ENCODE measurements at places on chromosomes 1 and 21.
A peak's percentile ranks its signal among the peaks of the same experiment; 100 is the strongest.

GRCh38 chr1:46520063-46520911 is 30.7 kb downstream of the DMBX1 start:
- no peak for DNase-seq

DNA sequence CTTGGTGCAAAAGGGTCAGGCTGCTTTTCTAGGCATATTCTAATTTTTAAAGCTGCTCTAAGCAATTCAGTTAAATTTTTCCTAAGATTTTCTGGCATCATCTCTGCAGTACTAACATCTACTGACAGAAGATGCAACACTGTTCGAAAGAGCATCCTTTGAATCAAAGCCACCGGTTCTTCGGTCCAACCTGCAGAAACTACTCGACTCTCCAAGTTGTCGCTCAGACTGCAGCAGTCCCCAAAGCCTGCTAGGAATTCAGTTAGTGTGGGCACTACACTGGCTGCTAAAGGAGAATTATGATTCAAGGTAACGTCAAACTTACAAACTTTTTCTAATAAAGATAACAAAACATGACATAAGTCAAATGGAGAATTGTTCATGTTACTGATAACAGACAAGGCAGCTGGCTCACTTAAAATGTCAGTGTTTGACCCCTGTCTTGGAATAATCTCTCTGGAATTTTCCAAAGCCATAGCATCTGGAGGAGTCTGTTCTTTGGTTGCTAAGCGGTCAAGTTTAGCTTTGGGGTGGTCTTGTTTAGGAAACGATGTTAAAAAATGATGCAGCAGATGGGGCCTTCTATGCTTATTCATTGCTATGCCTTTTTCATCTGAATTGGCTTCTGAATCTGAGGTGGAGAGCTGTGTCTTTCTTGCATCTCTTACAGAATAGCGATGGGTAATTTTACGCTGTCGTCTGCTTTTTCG is 56.9 kb downstream of the LYST start:
- DNase-seq, result no peak

GRCh38 chr1:207999274-207999915 is 88.5 kb upstream of the CD34 start:
- DNase-seq, result no peak

DNA sequence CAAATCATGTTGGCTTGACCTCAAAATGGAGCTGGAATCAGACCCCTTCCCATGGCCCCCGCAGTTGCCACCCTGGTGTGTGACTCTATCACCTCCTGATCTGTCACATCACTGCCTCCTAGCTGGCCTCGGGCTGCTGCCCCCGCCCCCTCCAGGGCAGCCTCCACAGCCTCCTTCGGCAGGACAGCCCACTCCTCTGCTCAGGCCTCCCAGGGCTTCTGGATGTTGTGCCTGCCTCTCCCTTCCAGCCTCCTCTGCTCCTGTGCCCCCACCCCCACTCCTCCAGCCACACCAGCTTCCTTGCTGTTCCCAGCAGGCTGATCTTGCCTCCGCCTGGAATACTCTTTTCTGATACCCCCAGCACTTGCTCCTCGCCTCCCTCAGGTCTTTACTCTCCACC is 134.4 kb upstream of the EDN2 start:
- DNase-seq, result no peak

GRCh38 chr1:33488624-33489023 is 16.2 kb downstream of the ZSCAN20 start:
- DNase-seq, result no peak

GRCh38 chr1:164983023-164983650 is 373.4 kb downstream of the LMX1A start:
- no peak for DNase-seq

- DNase-seq, result no peak
Measured at GRCh38 chr1:84540759-84541158, 33.5 kb downstream of the CTBS start.

DNA sequence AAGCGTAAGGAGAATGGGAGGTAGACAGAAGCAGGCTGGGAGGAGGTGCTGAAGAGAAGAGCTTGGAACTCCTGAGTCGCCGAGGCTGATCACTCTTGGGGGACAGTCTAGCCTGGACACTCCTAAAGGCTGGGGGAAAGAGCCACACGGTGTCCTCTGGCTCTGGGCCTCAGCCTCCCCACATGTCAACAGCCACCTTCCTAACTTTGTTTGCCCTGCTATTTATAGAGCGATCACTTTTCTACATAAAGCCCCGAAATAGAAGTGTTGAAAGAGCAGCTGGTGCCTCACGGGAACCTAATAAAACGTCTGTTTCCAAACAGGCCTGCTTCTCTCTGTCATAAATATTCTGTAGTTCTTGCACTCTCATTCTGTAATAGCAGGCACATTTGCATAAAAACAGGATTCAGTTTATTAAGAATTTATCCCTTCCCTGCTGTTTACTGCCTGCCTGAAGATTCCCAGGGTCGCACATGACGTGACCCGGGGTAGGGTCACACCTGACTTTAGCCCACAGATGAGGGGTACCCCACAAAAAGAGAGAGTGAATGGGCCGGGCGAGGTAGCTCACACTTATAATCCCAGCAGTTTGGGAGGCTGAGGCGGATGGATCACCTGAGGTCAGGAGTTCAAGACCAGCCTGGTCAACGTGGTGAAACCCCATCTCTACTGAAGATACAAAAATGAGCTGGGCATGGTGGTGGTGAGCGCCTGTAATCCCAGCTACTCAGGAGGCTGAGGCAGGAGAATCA is 212.5 kb downstream of the TOMM20 start:
- no peak for DNase-seq

DNA sequence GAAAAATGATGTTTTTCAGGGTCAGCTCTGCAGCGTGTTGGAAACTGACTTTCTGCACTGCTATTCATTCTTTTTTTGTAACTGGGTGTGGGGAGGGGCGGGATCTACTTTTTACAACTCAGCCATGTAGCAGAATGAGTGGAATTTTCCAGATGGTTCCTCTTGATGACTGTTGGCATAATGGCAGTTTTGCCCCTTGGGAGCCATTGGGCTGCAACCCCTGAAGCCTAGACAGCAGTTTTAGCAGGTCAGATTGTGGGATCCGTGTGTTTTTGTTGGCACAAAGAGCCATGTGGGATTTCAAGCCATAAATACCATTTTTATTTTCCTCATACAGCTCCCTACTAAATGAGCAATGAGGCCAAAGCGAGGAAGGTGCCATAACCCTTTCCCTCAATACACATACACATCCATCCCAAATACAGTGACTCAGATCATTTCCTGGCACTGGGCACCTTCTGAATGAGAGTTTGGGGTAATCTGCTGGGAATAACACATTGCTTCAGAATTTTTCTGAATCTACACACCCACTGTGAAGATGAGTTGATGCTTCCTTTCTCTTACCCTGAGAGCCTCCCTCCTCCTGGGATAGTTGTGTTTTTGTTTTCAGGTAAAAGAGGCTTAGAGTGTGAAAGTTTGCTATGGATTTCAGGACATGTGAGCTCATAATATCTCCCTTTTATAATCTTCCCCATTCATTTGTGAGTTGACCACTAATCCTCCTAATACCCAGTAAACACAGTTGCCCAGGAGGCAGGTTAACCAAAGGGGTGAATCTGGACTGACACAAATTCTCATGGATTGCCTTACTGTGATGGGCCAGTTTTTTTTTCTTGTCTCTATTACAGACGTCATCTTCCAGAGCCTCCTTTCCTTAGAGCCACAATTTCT is 13.1 kb downstream of the S100A10 start:
- DNase-seq, result no peak

- no peak for DNase-seq
Measured at GRCh38 chr1:30286241-30286987, 437.0 kb downstream of the MATN1 start.

GRCh38 chr1:230899841-230900251 is 31.5 kb upstream of the C1orf198 start:
- DNase-seq, result no peak

DNA sequence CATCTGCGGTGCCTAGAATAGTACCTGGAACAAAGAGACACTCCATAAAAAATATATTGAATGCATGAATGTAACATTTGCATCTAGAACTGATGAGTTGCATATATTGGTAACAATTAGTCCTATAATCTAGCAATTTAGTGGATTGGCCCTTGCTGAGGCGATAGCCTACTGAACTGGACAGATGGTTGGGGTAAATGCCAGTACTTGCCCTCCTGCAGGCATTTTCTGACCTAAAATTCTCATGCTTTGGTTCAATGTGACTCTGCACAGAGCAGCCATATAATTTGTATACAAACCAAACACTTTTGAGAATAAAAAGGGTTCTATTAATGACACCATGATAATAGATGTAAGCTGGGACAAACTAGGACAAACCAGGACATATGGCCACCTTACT is 313.6 kb downstream of the OLFM3 start:
- no peak for DNase-seq

DNA sequence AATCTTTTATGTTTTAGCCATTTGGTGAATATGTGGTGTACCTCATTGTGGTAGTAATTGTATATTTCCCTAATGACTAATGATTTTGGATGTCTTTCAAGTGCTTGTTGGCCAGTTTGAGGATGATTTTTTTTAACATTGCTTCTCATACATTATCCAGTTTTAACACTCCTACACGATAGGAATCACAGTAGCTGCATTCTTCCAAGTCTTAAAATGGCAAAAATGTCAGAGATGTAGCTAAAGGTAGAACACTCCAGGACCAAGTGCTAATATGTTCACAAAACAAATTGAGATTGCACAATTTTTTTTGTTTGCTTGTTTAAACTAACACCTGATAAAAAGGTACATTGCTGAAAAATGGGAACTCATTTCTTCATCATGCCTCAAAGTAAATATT is 11.7 kb downstream of the USP25 start:
- DNase-seq, result no peak

DNA sequence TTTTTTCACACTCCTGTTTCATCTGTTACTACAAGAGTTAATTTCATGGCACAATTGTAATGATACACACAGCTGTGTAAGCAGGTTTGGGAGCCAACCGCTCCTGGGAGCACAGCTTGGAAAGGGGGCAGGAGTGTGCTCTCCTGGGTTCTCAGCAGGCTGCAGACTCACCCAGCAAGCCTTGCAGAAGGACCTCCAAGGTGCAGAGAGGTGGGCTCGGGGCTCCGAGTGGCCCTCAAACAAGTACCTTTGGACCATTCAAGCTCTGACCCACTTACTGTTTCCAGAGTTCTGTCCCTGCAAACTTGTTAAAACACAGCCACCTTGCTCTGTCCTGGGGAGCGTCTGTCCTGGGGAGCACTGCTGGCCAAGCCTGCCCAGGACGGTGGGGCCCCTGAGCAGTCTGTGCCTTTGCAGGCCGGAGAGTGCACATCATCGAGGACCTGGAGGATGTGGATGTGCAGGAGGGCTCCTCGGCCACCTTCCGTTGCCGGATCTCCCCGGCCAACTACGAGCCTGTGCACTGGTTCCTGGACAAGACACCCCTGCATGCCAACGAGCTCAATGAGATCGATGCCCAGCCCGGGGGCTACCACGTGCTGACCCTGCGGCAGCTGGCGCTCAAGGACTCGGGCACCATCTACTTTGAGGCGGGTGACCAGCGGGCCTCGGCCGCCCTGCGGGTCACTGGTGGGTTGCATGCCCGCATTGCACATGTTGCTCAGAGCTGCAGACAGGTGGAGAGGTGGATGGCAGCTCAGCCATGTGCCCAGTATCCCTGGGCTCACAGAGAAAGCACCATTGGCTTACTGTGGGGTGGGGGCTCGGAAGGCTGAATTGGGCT is 78.0 kb downstream of the OBSCN start:
- peak; percentile 9 for DNase-seq

GRCh38 chr1:218474128-218474527 is 129.0 kb downstream of the TGFB2 start:
- DNase-seq, result no peak

DNA sequence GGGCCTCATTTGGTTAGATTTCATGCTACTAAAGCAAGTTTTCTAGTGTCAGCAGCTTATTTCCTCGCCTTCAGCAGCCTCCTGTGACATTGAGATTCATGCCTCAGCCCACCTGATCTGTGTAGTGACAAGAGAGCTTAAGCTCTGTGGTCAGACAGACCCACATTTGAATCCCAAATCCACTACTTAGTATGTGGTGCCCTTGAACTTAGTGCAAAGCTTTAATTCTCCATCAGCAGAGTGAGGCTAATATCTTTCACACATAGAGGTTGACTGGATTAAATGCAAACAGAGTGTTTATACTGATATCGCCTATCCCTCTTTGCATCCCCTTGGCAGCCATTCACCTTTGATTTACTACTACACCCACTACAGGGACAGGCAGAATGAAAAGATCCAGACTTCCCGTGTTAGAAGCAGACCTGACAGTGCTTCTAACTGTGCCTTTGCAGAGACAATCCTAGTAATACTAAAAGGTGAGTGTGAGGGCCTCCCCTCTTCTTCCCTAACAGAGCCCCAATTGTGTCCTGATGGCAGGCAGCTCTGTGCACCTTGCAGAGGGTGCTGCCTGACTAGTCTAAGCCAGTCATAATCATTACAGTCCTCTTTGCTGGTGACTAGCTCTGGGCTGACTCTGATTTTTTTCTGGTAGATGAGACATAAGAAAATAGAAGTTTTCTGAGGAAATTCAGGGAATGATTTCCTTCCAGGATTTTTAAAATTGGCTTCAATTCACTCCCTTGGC is 264.0 kb downstream of the CTH start:
- DNase-seq, result no peak

DNA sequence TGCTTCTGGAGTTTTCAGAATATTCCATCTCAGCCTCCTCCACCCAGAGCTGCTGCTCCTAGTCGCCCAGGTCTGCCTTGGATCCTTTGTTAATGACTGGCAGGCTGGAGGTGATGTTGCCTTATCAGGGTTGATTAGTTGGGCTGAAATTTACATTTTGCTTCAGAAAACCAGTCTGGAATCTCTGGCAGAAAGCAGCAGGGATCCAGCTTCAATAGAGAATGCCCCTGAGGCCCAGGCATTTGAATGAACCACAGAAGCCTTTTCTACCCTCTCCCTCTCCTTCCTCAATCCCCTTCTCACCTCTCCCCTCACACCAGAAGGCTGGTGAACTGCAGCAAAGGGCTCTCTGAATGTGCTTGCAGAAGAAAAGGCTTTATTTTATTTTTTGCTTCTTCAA is 83.2 kb downstream of the PLXNA2 start:
- no peak for DNase-seq

DNA sequence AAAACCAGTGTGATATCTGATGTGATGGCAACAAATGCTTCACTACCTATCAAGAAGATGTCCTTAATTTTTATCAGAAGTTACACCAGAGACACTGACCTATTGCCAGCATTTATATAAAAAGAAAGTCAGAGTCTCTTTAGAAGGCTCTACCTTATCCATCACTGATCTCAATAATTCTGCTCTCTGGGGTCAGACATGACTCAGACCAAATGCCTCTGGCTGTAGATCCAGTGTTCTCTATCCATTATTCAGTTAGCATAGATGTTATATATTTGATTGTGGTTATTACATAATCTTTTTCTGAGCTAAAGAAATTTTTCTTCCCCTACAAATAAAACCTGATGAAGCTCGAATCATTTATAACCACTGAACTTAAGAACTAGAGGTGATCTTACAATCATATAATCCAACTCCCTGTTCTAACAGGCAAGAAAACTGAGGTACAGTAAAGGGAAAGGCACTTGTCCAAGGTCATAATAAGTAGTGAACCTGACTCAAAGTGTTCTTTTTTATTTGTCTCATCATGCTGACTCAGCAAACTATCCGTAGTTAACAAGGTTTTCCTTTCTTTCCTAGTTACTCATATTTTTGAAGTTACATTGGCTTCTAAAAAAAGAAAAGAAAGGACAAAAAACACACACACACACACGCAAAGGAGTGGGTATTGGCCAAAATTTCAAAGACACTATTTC is 43.6 kb upstream of the ESRRG start:
- DNase-seq, result no peak

- DNase-seq, result no peak
Measured at GRCh38 chr1:43786960-43787359, 79.6 kb downstream of the ST3GAL3 start.

- DNase-seq, result no peak
Measured at GRCh38 chr1:64599242-64599641, 129.3 kb downstream of the CACHD1 start.

- peak; percentile 41 for DNase-seq
Measured at GRCh38 chr1:2415801-2416208, 3.4 kb upstream of the PEX10 start.
